ENCODE measurements at places on chromosomes 2 and 18. TPM values are rescaled to one million over a fixed set of nuclear protein-coding genes. Genes with fewer than 3 reads are reported as not detected.
A peak's percentile ranks its signal among the peaks of the same experiment; 100 is the strongest.

The CWC22 gene
- 7.4 TPM for total RNA-seq

The RAB1A gene
- total RNA-seq: 84.0 TPM

The PLEKHA3 gene
- 11.0 TPM for total RNA-seq

GRCh38 chr18:22094358-22094734 lies 75.0 kb upstream of the GATA6 start:
- DNase-seq: no peak

GRCh38 chr2:115234737-115235136 lies 792.3 kb downstream of the DPP10 start:
- no peak for DNase-seq

GRCh38 chr18:3852321-3852720 lies 402.3 kb downstream of the TGIF1 start:
- DNase-seq: no peak

DNA sequence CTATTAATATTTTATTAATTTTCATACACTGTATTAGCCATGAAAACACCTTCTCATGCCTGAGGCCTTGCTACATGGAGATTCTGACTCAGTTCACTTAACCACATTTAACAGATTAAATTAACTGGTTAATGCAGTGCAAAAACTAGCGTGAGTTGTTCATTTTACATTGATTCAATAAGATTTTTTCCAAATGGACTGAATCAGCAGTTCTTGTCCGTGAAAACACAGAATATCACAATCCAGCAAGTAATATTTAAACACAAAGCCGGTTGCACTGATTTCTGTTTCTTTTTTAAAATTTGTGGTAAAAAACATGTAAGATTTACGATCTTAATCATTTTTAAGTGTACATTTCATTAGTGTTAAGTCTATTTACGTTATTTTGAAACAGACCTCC lies 118.2 kb upstream of the THUMPD2 start:
- no peak for DNase-seq

- no peak for DNase-seq
Observed at GRCh38 chr2:96984300-96984699, 2.1 kb downstream of the FAM178B start.

GRCh38 chr18:9433671-9434121 lies 41.6 kb upstream of the RALBP1 start:
- DNase-seq: no peak

DNA sequence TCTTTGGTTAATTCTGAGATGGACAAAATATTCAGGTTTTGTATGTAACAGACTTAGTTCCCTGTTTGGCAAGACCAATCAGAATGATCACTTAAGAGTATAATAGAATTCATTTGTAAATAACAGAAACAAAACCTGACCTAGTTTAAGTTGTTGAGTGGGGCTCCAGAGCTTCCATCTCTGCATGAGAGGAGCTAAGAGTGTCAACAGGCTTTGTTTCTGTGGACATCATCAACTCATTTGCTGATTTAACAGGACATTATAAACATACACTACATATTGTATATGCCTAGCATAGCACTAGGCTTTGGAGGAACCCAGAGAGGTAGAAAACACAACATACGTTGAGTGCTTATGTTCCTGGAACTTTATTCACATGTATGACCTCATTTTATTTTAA lies 75.3 kb upstream of the TRIB2 start:
- DNase-seq: no peak

GRCh38 chr18:74299162-74299561 lies 7.4 kb upstream of the CYB5A start:
- no peak for DNase-seq

GRCh38 chr2:231431606-231432005 lies 32.7 kb downstream of the NCL start:
- no peak for DNase-seq

GRCh38 chr2:100610381-100610831 lies 47.6 kb downstream of the PDCL3 start:
- peak; percentile 62 for DNase-seq

All from pancreas (tissue), 10 donors.